CD4-positive, alpha-beta T cell (primary cell): ENCODE measurements at places on chromosomes 13 and 19.

- no peak for DNase-seq
Measured at GRCh38 chr19:1668486-1669270, 16.3 kb upstream of the TCF3 start.

- no peak for DNase-seq
Measured at GRCh38 chr19:16073988-16074387, 2.3 kb upstream of the TPM4 start.

- DNase-seq, result no peak
Measured at GRCh38 chr19:13937479-13938300, 527 bp downstream of the PODNL1 start.

DNA sequence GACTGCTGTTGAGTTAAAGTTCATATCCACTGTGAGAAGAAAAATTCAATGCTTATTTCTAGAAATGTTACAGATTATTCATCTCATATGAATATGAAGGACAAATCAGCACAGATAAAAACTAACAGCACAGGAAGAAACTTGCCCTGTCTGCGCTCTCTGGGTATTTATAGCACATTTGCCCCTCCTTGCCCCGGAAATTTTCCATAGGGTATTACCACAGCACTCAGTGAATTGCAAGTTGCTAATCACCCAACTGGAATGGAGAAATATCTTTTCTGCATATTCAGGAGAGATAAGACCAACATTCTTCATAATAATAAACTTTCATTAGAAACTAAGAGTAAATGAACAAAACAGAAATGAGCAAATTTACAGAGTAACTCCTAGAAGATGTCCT is 318.0 kb upstream of the KLF12 start:
- DNase-seq, result no peak

DNA sequence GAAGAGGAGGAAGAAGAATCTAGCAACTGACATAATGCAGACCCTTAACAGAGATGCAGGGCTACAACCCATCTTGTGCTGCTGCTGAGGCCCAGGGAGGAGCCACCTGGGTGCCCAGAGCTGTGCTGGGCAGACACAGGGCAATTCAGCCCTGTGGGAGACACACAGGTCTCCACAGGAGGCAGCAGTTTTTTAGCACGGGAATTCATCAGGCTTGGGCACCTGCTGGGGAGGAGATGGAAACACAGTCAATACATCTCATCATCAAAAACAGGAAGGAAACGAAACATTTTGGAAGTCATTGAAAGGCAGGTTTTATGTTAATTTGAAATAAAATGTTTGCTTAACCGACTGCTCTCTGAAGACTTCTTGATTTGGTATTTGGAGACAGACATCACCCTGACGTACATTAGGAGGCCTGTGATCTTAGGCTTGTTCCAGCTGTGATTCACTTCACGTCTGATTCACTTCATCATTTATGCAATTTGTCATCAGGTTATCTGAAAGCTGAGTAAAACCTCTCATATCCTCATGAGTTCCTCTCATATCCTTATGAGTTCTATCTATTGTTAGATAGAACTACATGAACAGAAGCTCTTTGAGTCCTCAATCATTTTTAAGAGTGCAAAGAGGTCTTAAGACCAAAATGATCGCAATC is 77.4 kb downstream of the CYSLTR2 start:
- DNase-seq, result no peak

GRCh38 chr13:109809216-109809932 is 23.0 kb upstream of the IRS2 start:
- no peak for DNase-seq
